ENCODE measurements at places on chromosomes 16 and 17. TPM values are rescaled to one million over a fixed set of nuclear protein-coding genes. Genes with fewer than 3 reads are reported as not detected.
A peak's percentile ranks its signal among the peaks of the same experiment; 100 is the strongest.

Gene SULT1A2
- not detected for total RNA-seq

Gene FOXN1
- not detected for total RNA-seq

Gene FGF11
- total RNA-seq, result 89.9 TPM

Gene AOC3
- 0.67 TPM for total RNA-seq

Gene CCL18
- not detected for total RNA-seq

Gene ATF7IP2
- total RNA-seq, result 10.1 TPM

Gene ABCC12
- total RNA-seq, result 0.05 TPM

Gene CLEC3A
- not detected for total RNA-seq

Gene RAB26
- 1.9 TPM for total RNA-seq

DNA sequence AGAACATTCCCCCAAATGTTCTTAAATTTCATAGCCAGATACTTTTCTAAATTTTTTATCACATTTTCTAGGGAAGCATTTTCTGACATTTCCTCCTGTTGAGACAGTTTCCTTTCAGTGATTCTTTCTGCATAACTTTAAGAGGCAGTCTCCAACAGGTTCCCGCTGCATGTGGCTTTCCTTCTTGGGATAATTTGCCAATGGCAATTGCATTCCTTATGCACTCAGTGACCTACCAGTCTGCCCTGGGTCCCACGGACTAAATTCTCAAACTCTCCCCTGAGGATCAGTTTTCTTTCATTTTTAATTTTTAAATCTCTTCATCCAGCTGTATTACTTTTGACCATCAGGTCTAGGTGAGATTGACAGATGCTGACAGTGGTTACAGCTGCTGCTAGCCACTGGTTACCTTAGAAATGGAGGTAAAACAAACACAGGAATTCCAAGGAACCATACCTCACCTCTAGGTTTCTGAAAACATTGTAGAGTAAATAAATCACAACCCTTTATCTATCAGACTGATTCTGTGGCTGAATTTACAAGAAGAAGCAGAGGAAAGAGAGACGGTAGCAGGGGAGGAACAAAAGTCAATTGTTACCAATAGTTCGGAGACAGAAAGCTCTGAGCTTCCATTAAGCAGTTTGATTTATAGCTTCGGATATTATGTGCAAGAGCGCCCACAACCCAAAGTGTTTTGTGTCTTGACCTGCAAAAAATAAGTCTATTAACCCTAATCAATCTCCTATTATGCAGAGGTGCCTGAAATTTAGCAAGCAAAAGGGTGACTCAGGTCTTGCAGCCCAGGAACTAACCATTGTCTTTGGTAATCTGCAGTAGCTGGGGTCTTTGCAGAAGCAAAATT is 216.0 kb downstream of the PMP22 start:
- DNase-seq, result no peak

DNA sequence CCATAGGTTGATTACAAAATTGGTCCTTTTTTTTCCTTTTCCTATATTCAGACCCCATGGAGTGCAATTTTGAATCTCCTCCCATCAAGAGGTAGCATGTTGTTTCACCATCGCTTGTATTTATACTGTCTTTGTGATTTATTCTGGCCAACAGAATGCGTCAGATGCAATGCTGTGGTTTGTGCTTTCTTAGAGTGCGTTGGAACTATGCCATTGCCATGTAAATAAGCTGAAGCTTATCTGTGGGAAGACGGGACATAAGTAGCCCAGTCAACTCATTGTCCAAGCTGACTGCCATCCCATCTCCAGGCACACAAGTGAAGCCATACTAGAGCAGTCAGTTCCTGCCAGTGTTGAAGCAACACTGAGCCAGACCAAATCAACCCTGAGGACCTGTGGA is 1339.3 kb upstream of the GOT2 start:
- DNase-seq, result peak; percentile 24

DNA sequence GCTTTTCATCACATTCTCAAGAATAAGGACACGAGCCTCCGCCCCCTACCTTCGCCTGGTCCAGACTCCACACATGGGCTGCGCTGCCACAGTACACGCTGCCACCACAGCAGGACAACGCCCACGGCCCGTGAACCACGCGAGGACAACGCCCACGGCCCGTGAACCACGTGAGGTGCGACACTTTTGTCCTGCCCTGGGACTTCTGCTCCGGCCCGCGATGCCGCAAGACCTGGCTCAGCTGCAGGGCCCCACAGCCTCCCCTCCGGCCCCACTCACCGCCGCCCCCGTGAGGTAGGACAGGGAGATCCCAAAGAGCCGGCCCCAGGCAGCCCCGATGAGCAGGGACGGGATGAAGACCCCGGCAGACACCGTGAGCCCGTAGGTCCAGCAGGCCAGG is 5.9 kb upstream of the CCDC154 start:
- no peak for DNase-seq

- DNase-seq, result no peak
Observed at GRCh38 chr17:61337290-61337689, 62.4 kb upstream of the TBX2 start.

GRCh38 chr17:35460354-35460851 is 11.8 kb upstream of the SLFN13 start:
- no peak for DNase-seq

DNA sequence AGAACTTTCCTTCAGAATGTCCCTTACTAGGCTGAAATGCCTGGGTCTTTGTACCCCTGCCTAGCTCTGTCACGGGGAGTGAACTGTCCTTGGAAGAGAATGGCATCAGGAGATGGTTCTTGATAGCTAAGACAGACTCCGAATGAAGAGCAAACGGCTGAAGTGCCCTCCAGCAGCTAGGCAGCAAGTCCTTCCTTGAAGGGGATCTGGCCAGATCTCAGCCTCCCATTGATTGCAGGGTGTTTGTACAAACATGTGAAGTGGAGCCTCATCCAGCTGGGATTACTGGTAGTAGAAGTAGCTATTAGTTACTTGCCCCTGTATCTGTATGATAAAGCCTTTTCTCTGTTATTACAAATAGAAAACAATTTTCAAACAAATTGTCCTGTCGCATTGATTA is 30.9 kb downstream of the LRRC36 start:
- no peak for DNase-seq

DNA sequence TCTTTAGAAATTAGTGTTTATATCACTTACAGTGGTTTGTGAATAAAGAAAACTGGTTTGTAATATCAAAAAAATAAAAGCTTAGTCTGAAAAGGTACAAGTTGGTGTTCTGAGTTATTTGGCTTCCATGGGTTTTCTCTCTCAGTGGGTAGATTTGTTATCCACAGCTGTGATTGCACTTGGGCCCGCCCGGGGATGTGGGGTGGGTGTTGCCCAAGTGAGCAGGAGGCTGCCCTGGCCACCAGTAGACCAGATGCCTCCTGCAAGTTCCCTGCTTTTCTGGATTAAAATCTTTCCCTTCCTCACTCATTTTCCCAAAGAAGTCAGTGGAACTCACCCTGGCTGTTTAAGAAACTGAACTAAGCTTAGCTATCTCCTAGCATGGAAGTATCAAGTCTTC is 380.6 kb downstream of the RBFOX1 start:
- peak; percentile 7 for DNase-seq

DNA sequence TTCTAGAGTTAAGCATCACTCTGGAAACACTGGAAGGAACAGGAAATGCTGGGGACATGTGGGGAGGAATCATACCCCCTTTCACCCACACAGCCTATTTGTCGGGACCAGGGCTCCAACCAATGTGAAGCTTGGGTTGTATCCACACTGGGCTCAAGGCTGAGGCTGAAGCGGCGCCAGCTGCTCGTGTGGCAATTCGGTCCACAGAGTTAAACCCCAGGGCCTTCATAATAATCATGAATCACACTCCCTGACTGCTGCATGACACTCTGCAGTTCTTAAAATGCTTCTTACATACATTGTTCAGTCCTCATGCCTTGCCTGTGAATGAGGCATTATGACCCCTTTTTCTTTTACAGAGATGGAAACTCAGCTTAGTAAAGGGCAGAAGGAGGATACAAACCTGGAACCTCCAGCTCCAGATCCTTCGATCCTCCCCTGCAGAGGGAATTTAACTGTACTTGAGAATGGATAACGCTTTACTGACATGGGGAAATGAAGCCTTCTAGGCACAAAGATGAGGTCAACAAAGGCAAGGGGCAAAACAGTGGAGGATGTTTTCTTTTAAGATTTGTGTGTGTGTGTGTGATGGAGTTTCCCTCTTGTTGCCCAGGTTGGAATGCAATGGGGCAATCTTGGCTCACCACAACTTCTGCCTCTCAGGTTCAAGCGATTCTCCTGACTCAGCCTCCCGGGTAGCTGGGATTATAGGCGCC is 72.7 kb downstream of the SOX9 start:
- peak; percentile 72 for DNase-seq

DNA sequence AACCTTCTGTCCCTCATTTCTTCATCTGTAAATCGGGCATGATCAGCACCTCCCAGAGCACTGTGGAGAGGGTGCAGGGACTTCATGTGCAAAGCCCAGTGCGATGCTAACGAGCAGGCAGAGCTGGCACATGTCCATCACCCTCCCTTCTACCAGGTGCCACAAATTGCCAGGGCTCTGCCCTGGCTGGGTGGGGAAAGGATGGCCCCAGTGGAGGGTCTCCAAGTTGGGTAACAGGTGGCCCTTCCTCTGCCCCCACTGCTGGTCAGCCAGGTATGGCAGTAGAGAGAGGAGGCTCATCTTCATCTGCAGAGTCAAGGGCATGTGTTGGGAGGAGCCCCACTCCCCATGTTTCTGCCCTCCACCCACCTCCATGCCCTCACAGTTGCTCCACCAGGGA is 61.5 kb upstream of the CDH5 start:
- no peak for DNase-seq

DNA sequence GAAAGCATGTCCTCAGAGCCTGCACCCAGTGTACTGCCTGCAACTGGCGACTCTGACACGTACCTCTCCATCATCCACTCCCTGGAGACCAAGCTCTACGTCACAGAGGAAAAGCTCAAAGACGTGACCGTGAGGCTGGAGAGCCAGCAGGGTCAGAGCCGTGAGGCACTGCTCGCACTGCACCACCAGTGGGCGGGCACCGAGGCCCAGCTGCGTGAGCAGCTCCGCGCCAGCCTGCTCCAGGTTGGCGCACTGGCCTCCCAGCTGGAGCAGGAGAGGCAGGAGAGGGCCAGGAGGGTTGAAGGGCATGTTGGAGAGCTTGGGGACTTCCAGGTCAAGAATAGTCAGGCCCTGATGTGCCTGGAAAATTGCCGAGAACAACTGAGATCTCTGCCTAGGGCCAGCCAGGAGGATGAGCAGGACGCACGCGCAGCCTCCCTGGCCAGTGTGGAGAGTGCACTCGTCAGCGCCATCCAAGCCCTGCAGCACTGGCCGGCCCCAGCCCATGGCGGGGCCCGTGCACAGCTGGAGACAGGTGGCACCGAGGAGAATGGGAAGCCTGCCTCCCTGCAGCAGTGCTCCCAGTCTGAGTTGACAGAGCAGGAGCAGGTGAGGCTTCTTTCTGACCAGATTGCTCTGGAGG is 40.3 kb downstream of the PLD6 start:
- DNase-seq, result no peak

DNA sequence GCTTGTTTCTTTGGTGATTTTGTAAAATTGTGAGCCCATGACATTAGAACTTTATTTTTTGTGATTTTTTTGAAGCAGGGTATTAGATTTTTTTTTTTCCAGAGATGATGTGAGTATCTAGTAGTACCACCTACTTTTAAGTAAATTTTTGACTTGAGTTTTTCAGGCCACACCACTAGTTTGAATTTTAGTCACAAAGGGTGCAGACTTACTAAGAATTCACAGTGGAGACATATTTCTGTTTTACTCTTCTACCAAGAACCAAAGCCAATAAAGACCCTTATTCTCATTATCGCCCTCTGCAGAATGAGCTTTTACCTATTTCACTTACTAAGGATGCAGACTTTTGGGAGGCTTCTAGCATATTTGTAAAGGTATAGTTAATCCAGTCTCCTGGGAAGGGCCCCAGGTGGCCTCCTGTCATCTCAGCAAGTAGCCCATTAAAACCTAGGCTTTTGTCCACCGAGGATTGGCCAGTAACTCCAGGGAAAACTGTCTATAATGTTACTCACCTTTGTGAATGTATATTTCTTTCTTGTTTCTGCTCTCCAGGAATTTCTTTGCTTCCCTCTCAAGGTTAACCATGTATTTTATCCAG is 30.6 kb downstream of the NLK start:
- no peak for DNase-seq

- peak; percentile 90 for DNase-seq
Observed at GRCh38 chr17:8226536-8227237, 16.3 kb upstream of the AURKB start.

DNA sequence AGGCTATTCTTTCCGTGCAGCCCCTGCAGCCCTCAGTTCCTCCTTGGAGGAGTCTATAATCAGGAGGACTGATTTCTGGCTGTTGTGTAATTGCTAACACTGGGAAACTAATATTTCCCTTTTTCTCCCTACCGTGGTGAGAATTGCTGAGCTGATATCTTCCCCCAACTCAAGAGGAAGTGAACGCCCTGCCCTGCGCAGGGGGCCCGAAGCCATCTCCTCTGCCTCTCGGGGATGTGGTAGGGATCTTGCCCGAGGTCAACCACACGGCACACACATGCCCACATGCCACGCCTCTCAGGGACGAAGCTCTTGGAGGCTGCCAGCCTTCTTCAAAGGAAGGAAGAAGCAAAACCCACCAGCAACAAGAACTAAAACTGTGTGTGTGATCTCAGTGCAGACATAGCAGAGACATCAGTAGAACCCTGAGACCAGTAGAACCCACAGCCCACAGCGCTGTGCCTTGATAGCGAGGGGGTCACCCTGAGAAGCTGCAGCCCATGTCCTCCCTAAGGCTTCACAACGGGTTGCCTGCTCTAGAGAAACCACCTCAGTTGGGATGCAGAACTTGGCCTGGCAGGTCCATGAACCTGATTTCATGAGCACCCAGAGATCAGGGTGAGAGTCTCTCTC is 8.9 kb upstream of the ULK2 start:
- peak; percentile 21 for DNase-seq

GRCh38 chr16:1366060-1366711 is 14.5 kb downstream of the GNPTG start:
- DNase-seq, result no peak

DNA sequence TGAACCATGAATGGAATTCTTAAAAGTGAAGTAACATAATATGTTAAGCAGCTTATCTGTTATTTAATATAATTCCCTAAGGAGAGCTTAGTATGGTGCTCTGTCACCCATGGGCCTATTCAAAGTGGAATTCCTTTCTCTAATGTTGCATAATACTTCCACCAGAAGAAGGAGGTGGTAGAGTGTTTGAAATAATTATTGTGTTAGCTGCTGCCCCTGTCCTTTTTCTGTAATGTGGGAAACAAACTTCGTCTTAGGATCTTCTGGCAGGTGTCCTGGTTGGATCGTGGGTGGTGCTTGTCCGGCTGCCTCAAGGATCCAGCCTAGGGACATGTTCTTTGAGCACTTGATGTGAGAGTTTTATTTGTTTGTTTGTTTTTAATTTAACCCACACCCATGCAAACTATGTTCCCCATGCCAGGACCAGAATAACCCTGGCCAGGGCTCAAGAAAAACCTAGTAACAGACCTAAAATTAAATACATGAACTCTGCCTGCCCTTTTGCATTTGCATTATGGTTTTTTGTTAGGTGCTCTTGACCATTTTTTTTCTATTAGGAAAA is 46.1 kb downstream of the ZNRF1 start:
- DNase-seq, result peak; percentile 78
